CMK (cell line): ENCODE measurements at places on chromosomes 13 and 19.

DNA sequence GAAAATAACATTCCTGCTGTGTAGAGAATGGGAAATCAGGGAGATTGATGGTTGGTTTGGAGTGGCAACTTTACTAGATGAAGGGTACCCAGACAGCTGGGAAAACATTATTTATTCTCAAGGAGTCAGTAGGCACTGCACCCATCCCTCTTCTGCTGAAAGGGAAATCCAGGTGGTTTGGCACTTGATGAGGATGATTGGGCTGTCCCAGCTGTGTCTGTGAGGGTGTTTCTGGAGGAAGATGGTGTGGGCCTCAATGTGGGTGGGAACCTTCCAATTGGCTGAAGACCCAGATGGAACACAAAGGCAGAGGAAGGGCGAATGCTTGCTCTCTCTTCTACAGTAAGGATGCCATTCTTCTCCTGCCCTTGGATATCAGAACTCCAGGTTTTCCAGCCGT, 10.4 kb upstream of the SACS start:
- DNase-seq = no peak

GRCh38 chr13:27482983-27483382, 32.6 kb upstream of the MTIF3 start:
- no peak for DNase-seq

- DNase-seq = no peak
Observed at GRCh38 chr19:41442473-41443355, at the start of gene ERICH4. Gene ERICH4, plus strand, starts transcription at chr19:41443156. Its CDS starts 14 bp downstream, at chr19:41443170.

GRCh38 chr19:6091771-6092291, 18.5 kb downstream of the RFX2 start:
- no peak for DNase-seq

DNA sequence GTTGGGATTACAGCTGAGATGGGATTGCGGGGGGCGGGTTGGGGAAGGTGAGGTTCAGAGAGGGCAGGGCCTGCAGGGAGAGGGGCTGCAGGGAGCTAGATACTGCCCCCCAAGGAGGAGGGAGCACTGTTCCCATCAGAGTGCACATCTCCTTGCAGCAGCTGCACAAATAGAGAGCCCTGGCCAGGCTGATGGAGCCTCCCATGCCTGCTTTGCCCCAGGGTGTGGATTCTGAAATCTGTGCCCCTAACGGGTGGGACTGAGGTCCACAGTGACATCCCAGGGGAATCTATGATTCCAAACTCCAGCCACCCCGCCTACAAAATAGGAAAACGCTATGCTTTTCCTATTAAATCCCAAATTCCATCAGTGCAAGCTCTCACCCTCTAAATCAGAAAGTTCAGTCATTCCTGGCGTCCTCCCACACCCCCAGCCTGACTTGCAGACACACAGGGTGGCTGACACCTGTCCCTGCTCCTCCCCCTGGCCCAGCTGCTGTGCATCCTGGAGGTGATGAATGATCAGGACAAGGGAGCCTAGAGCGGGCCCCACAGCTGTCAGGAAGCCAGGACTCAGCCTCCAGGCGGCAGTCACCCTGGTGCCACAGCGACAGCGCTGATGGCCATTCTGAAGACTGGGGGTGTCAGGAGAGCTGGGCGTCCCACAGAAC, 6.3 kb upstream of the CEACAM21 start:
- no peak for DNase-seq

DNA sequence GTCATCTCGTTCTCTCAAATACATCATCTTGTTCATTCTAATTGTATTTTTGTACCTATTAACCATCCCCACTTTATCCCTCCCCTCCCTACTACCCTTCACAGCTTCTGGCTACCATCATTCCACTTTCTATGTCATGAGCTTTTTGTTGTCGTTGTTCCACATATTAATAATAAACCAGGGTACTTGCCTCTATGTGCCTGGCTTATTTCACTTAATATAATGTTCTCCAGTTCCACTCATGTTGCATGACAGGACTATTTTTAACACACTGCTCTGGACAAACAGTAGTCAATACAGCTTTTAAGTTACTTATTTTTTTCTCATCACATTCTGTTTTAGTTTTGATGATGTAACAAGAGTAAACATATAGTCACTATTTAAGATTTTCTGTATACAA, 872.3 kb downstream of the SLITRK1 start:
- no peak for DNase-seq

DNA sequence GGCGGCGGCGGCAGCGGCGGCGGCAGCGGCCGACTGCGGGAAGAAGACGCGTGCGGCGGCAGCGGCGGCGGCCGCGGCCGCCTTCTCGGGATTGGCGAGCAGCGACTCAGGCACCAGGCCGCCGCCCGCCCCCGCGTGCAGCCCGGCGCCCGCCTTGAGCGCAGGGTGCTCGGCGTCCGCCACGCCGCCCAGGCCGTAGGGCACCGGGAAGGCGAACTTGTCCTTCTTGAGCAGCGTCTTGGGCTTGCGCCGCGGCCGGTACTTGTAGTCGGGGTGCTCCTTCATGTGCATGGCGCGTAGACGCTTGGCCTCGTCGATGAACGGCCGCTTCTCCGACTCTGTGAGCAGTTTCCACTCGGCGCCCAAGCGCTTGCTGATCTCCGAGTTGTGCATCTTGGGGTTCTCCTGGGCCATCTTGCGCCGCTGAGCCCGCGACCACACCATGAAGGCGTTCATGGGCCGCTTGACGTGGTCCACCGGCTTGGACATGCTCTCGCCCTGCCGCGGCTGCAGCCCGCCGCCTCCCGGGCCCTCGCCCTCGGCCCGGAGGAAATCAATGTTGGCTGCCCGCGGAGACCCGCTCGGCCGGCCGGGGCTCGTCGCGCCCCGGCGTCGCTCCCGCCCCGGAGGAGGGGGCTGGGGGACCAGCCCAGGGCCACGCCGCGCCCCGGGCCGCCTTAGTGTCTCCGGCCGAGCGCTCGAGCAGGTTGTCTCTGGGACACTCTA, 621 bp downstream of the SOX21 start:
- DNase-seq = no peak

DNA sequence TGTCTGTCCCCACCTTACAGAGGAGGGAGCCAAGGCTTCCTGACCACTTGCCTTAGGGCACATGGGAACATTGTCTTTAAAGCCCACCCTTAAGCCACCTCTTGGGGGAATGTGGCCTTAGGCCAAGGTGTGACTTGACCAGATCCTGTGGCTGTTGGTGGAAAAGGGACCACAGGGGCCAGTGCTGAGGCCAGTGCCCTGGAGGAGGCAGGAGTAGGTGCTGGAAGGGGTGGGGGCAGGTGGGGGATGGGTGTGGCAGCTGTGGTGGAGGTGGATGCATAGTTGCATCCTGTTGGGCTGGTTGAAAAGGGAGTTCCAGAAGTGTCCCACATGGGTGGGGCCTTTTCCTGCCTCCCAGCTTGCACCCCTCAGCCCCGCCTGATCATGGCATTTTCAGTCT, 44.8 kb downstream of the DNM2 start:
- DNase-seq = no peak

GRCh38 chr13:49495783-49496762, at the start of gene PHF11:
Gene PHF11, plus strand, starts transcription at chr13:49495953. Its CDS starts 49 bp downstream, at chr13:49496002.
- DNase-seq = peak; percentile 62

DNA sequence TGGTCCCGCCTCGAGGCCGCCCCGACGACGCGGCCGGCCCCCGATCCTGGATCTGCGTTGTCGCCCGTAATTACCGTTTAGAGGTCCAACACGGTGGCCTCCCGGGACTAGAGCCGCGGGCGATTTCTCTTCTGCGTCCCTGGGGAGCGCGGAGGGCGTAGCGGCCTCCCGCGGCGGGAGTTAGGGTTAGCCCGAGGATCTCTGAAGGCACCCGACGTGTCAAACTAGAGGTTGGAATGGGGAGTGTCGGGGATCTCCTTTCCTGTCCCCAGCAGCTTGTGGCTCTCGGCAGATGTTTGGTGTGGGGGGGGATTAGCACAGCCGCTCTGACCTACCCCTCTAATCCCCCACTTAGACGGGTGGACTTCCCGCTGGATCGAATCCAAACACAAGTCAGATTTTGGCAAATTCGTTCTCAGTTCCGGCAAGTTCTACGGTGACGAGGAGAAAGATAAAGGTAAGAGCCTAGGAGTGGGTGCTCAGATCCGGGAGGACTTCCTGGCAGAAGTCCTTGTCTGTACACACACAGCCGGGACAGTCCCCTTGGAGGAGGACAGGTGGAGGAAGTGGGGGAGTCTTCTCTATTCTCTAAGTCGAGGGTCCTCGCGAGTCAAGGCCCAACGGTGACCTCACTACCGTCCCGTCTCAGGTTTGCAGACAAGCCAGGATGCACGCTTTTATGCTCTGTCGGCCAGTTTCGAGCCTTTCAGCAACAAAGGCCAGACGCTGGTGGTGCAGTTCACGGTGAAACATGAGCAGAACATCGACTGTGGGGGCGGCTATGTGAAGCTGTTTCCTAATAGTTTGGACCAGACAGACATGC, 581 bp downstream of the CALR start:
- peak; percentile 76 for DNase-seq

GRCh38 chr19:54418930-54419800, 3.9 kb downstream of the TTYH1 start:
- DNase-seq = no peak

DNA sequence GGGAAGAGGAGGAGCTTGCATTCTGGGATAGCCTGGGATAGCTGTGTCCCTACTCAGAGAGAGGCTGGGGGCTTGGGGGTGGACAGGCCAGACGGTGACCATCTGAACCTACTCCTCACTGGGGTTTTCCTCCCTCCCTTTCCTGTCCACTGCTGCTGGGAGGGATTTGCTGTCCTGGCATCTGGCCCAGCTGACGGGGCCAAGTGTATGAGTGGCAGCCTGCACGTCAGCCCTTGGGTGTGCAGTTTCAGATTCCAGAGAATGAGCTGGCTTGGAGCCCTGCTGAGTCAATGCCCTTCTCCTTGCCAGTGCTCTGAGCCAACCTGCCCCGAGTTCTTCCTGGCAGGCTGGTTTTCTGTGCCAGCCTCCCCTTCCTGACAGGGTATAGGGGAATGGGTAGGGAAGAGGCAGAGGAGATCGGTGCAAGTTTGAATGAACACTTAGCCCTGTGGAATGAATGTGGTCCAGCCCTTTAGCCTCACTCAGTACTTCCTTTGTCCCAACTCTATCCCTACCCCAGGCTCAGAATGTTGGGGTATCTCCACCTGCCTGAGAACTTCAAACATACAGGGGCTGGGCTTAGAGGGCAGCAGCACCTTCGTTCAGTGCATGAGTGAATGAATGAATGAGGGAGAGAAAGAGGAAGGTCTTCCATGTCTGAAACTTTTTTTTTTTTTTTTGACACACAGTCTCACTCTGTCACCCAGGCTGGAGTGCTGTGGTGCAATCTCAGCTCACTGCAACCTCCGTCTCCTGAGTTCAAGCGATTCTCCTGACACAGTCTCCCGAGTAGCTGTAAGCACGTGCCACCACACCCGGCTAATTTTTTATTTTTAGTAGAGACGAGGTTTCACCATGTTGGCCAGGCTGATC, 1.8 kb upstream of the ANGPTL4 start:
- no peak for DNase-seq

DNA sequence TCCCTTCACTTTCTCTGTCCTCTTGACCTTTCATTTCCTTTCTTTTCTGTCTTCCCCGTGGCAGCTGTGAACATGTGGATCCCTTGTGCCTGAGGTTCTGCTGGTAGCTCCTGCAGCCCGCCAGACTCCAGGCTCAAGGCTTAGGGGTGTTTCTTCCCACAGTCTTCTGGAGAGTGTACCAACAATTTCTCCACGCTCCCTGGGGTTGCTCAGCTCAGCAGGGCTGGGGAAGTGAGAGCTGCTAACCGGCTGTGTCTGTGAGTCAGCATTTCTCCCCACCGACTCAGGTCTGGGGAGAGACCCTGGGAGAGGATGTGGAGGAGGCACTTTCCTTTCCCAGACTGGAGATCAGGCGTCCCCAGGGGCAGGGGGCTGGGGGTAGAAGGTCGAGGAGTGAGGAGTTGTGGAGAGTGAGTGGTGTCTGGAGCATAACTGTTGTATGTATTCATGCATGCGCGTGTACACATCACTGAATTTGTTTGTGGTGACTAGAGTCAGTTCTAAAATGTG, 193.6 kb downstream of the KCNRG start:
- peak; percentile 68 for DNase-seq

- no peak for DNase-seq
Observed at GRCh38 chr13:22018076-22018835, 347.4 kb downstream of the FGF9 start.

DNA sequence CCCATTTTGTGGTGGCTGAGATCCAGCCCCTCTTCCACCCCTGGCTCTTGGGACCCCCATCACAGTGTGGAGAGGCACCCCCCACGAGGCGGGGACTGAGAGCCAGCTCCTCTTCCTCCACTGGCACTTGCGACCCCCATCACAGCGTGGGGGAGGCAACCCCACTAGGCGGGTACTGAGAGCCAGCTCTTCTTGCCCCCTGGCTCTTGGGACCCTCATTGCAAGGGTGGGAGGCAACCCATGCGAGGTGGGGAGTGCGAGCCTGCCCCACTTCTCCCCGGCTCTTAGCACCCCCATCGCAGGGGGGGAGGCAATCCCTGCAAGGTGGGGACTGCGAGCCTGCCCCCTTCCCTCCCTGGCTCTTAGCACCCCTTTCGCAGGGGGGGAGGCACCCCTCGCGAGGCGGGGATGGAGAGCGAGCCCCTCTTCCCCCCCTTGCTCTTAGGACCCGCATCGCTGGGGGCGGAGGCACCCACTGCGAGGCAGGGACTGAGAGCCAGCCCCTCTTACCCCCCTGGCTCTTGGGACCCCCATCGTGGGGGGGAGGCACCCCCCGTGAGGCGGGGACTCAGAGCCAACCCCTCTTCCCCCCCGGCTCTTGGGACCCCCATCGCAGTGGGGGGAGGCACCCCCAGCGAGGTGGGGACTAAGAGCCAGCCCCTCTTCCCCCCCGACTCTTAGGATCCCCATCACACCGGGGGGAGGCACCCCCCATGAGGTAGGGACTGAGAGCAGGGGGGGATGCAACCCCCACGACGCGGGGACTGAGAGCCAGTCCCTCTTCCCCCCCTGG, 364.6 kb upstream of the SPRY2 start:
- no peak for DNase-seq

DNA sequence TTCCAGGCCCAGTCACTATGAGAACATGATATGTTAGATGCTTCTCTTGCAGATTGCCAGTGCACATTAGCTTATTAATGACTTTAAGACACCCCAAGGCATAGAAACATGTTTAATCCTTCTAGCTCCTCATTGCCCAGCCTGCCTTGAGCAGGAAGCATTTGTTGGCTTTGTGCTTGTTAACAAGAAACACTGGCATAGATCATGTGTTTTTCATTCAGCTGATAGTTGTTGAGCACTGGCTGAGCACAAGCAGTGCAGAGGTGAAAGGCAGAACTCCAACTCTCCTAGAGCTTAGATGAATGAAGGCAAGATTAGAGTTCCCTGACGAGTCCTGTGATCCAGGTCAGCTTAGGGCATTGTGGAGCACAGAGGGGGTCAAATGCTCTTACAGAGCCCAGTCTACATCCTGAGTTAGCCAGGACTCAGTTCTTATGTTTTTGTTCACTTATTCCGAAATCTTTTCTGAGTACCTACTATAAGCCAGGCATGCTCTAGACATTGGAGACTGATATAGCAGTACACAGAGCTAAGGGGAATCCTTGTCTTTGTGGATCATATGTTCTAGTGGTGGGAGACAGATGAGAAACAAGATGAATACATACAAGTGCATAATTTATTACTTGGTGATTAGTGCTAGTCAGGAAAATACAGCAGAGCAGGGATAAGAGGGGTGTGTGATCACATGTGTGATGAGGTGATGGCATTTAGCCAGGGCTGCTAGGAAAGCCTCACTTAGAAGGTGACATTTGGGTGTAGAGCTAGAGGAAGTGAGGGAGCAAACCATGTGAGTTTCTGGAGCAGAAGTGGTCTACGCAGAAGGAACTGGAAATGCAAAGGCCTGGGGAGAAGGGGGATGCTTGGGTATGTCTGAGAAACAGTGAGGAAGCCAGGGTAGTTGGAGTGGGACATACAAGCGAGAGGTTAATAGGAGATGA, 101.2 kb downstream of the WASF3 start:
- no peak for DNase-seq
